ENCODE measurements at places on chromosomes 11 and 22. TPM values are rescaled to one million over a fixed set of nuclear protein-coding genes. Genes with fewer than 3 reads are reported as not detected.

The GPR83 gene
- total RNA-seq: 2.8 TPM

The JAM3 gene
- 0.65 TPM for total RNA-seq

The NAALADL1 gene
- 0.23 TPM for total RNA-seq

The C11orf86 gene
- not detected for total RNA-seq

- no peak for DNase-seq
These were observed 99.5 kb downstream of the ZNF280B start for GRCh38 chr22:22408731-22409696.

GRCh38 chr11:72238040-72238450 lies 5.9 kb downstream of the PHOX2A start:
- peak; percentile 72 for DNase-seq

DNA sequence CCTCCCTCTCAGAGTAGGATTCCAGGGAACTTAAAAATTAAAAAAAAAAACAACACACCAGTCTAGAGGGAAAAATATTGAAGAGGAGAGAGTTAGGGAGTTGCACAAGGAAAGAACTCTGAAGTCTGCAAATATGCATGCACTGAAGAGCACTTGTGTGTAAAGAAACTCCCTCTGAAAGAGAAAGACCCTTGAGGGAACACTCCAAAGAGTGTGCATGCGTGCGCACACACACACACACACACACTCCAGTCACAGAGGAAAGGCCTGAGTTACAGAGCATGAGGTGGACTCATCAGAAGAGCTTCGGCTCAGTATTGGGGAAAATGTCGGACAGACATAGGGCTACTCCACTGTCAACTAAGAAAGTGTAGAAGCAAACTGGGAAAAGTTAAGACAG lies 30.1 kb downstream of the GGTLC2 start:
- DNase-seq: no peak

- DNase-seq: no peak
These were observed 201.7 kb downstream of the ARHGAP42 start for GRCh38 chr11:100888836-100889235.

GRCh38 chr11:128940603-128941002 lies 2.1 kb downstream of the TP53AIP1 start:
- DNase-seq: no peak

- no peak for DNase-seq
These were observed 35.7 kb downstream of the CD44 start for GRCh38 chr11:35174666-35175065.

DNA sequence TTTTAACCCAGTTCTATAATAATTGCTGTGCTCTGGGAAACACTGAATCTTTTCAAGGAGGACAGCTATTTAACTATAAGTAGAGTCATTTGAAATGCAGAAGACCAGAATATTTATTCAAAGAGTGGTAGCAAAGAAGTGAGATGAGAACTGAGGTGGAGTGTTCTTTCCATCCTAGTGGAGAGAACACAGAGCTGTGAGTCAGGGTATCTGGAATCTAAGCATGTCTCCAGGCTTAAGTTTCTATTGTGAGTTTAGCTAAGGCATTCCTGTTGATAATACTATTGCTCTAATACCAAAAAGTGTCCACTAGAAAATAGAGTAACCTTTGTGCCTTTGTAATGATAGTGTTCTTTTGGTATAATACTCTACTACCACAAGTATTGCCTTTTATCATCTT lies 32.4 kb downstream of the JAM3 start:
- no peak for DNase-seq

DNA sequence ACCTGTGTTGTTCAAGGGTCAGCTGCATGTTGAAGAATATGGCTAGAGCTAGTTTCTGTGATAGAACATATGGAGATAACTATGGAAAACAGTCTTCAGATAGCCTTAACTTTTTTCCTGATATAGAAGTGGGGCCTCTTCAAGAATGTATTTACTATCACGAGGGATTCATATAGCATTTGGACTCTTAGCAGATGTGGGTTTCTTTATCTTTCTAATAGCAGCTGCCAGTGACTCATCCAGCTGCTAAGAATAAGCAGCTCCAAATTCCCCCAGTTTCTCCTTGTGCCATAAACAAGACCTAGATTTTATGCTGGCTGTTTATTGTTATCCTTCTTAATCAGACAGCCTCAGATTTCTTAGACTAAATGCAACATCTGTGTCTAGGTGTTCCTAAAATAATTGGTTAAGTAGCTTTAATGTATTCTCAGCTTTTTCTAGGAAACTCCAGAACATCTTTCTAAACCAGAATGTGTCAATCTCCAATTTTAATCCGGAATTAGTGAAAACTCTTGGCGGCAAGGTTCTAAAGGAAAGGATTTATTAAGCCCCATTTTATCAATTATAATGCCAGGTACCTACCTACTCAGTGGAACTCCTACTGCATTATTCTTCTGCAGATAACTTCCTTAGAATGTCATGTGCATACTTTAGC lies 119.8 kb downstream of the CSTPP1 start:
- no peak for DNase-seq

DNA sequence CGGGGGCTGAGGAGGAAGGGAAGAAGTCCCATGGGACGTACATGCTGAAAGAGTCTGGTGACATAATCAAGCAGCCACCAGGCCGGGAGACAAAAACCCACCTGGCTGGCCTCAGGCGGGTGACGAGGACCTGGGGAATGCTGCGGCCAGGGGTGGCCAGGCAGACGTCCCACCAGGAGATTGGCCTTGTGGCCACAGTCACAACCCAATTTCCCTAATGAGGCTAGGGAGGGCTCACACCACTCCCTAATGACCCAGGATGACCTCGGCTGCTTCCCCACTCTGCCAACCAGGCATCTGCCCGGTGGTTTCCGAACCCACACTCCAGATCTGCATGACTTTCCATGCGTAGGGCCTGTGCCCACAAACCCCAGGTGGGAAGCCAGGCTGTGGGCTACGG lies 66.9 kb downstream of the SCUBE1 start:
- no peak for DNase-seq

Measured in Caco-2 (cell line).